ENCODE measurements at places on chromosomes 6 and 20. TPM values are rescaled to one million over a fixed set of nuclear protein-coding genes. Genes with fewer than 3 reads are reported as not detected.

The TAF8 gene
- 19.8 TPM for total RNA-seq

The RNF217 gene
- 10.6 TPM for total RNA-seq

The ANKRD66 gene
- not detected for total RNA-seq

The TSBP1 gene
- not detected for total RNA-seq

The PHACTR3 gene
- not detected for total RNA-seq

The EYA4 gene
- total RNA-seq, result 1.5 TPM

Measured in mesangial cell (primary cell).